ENCODE measurements at places on chromosomes 2 and 18. TPM values are rescaled to one million over a fixed set of nuclear protein-coding genes. Genes with fewer than 3 reads are reported as not detected.

GRCh38 chr2:15941481-15941850, 1.1 kb downstream of the MYCN start:
- peak overlapping the region; percentile 99 for H3K4me3 ChIP-seq
- H3K4me1 ChIP-seq = peaks cover 22% of the 10 kb centered on the region
- H3K27me3 ChIP-seq = no peaks in the 10 kb centered on the region
- H3K27ac ChIP-seq = no peak overlapping the region
- H3K36me3 ChIP-seq = peaks cover 41% of the 10 kb centered on the region

DNA sequence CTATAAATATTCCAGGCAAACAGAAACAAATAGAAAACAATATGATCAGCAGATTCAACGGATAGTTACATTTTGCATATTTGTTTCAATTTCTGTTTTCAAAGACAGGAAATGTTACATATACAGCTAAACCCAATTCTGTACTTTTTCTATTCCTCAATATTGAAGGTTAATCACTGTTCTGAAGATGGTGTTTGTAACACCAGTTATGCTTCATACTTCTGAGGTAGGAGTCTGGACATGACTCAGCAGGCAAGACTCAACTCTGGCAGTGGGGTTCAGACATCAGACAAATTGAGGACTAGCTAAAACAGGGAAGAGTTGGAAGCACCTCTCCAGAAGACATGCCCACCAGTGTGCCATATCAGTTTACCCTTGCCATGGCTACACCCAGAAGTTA, 16.6 kb downstream of the SERPINB13 start:
- no peak overlapping the region for H3K27ac ChIP-seq
- no peak for DNase-seq
- H3K27me3 ChIP-seq = no peaks in the 10 kb centered on the region
- H3K36me3 ChIP-seq = peaks cover 5% of the 10 kb centered on the region
- peaks cover 37% of the 10 kb centered on the region for H3K4me1 ChIP-seq
- H3K4me3 ChIP-seq = no peak overlapping the region

DNA sequence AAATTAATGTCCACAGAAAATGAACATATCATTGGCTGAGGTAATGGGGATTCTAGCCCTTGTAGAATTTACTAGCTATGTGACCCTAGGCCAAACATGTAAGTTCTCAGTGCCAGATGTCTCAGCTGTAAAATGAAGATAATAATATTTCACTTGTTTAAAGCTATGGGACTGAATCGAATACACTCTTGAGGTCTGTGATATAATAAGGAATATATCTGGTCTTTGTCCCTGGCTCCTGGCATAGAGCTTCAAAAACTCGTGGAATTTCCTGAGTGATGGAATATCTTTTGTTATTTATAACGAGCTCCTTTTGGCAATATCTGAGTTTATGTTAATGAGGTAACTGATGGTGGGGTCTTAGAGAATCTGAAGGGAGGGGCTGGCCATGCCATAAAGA, 201.4 kb upstream of the CYP26B1 start:
- no peaks in the 10 kb centered on the region for H3K27me3 ChIP-seq
- no peaks in the 10 kb centered on the region for H3K36me3 ChIP-seq
- DNase-seq = no peak
- no peak overlapping the region for H3K27ac ChIP-seq
- no peaks in the 10 kb centered on the region for H3K4me1 ChIP-seq
- H3K4me3 ChIP-seq = no peak overlapping the region

GRCh38 chr2:122843503-122843902, 1088.1 kb downstream of the TSN start:
- DNase-seq = no peak
- no peaks in the 10 kb centered on the region for H3K4me1 ChIP-seq
- H3K27me3 ChIP-seq = no peaks in the 10 kb centered on the region

DNA sequence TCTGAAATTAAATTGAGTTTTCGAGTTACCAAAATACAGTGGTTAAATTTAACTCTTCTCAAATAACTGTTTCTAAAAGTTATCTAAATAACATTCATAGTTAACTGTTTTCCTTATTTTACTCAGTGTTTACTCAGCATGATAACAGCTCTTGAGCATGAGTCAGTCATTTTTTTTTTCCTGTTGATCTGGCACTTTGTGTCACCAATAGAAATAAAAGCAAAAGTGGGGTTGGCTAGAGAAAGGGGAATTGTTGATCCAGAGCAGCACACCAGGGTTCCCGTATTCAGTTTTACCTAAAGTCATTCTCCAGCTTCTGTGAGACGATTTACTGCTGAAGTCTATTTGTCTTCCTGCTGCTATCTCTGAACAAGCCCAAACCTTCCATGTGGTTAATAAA, 851.6 kb downstream of the DCC start:
- H3K36me3 ChIP-seq = no peaks in the 10 kb centered on the region
- no peak overlapping the region for H3K4me3 ChIP-seq
- no peaks in the 10 kb centered on the region for H3K27me3 ChIP-seq
- DNase-seq = no peak
- no peak overlapping the region for H3K27ac ChIP-seq

- no peaks in the 10 kb centered on the region for H3K27me3 ChIP-seq
- no peak for DNase-seq
Measured at GRCh38 chr2:146438246-146438645, 1406.6 kb upstream of the ACVR2A start.

DNA sequence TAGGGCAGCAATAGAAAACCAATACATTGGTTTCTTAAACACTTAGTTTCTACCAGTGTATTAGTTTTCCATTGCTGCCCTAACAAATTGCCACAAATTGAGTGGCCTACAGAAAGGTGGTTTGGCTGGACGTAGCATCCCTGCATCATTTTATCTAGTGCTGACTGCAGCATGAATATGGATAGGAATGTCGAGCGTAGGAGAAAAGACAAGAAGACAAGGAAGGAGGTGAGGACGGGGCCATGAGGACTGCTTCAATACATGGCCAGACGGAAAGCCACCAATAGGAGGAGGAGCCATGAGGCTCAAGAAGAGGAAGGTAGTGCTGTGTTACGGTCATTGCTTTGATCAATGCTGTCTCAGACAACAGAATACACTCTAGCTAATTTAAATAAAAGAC, 154.5 kb upstream of the NDUFV2 start:
- peak overlapping the region; percentile 9 for H3K4me3 ChIP-seq
- H3K4me1 ChIP-seq = peaks cover 74% of the 10 kb centered on the region
- H3K27ac ChIP-seq = no peak overlapping the region
- H3K36me3 ChIP-seq = peaks cover 5% of the 10 kb centered on the region

- peaks cover 50% of the 10 kb centered on the region for H3K27me3 ChIP-seq
- DNase-seq = no peak
- peaks cover 5% of the 10 kb centered on the region for H3K36me3 ChIP-seq
- peaks cover 18% of the 10 kb centered on the region for H3K4me1 ChIP-seq
Measured at GRCh38 chr2:104856086-104856972, 2.4 kb downstream of the POU3F3 start.

- H3K4me1 ChIP-seq = no peaks in the 10 kb centered on the region
- DNase-seq = peak; percentile 72
- H3K36me3 ChIP-seq = no peaks in the 10 kb centered on the region
- no peak overlapping the region for H3K27ac ChIP-seq
- H3K4me3 ChIP-seq = no peak overlapping the region
Measured at GRCh38 chr2:224357098-224357901, 44.6 kb downstream of the FAM124B start.

DNA sequence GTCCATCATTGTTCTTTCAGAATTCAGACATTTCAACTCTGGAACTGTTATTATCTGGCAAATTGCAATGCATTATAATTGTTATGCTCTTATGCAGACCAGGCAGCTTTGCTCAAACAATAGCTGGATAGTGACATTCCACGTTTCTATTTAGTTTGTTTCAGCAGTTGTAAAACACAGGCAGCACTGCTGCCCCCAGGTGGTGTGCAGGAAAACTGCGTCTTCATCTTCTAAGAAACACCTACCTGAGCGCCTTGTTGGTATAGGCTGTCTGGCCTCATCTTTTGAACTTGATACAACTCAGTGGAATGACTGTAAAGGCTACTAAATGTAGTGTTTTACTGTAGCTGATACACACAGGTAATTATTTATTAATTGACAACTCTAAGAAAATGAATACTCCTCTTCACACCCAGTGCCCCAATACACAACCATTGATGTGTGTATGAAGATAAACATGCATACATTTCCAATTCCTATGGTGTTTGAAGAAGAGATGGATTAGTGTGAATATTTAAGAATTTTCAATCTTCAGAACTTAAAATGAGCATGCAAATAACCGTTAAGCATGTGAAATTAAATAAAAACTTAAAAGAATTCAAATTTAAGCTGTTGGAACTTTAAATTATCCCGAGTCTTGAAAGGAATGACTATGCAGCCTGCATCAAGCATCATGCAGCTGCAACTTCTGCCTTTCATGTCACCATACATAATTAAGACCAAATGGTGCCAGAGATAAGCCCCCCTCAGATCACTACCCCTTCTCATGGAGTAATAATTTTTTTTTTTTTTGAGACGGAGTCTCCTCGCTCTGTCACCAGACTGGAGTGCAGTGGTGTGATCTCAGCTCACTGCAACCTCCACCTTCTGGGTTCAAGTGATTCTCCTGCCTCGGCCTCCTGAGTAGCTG, 85.6 kb downstream of the CD8B2 start:
- H3K27ac ChIP-seq = no peak overlapping the region
- H3K36me3 ChIP-seq = peaks cover 4% of the 10 kb centered on the region
- no peak overlapping the region for H3K4me3 ChIP-seq
- H3K4me1 ChIP-seq = peaks cover 8% of the 10 kb centered on the region
- DNase-seq = peak; percentile 20
- H3K27me3 ChIP-seq = peaks cover 48% of the 10 kb centered on the region

DNA sequence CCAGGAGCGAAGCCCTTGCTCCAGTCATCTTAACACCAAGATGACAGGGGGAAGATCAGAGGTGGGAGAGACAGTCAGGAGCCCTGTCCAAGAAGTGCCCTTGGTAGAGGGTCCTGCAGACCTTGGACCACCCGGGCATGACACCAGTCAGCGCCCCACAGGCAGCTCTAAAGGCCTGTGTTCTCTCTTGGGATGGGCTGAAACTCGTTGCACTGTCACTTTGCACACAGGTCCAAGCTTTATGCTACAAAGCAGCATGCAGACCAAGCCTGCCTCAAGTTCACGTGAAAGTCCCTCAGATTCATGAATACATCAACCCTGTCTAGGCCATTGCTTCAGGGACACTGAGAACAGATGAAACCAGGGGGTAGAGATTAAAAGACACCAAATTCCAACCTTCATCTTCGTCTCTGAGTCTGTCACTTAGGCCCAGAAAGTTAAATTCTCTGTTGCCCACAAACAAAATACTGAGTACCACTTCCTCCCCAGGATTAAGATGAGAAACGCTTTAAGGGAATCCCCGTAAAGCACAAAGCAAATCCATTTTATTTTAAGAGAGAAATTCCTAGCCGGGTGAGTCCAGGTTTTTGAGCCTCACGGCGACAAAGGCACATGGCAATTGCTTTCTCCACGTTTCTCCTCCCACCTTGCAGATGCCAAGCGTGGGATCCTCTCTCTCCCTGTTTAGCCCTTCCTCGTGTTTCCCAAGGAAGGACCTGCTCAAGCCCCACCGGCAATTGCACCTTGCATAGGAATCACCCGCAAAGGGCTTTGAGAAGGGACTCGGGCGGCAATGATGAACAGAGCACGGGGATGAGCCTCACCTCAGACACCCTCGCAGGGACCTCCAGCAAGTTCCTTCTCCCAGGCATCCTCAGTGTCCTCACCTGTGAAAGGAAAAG, 75.0 kb upstream of the ID2 start:
- no peak overlapping the region for H3K4me3 ChIP-seq
- peaks cover 42% of the 10 kb centered on the region for H3K4me1 ChIP-seq
- H3K27me3 ChIP-seq = no peaks in the 10 kb centered on the region
- no peak for DNase-seq

DNA sequence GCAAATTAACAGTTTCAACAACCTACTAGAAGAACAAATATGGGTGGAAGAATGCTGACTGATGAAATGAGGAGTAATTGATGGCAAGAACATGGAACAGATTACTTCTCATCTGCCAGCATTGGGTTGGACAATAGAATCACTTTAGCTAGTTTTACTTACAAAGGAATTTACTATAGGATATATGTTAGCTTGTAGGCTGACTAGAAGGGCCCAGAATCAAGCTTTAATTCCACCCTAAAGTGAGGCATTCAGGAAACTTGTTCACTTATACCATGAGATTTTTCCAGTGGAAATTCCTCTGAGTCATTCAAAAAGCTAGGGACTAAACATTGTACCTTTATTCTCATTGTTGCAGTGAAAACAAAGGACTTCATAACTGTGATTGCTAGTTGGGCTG, 5.0 kb upstream of the ZSWIM2 start:
- DNase-seq = no peak
- H3K27me3 ChIP-seq = no peaks in the 10 kb centered on the region
- H3K36me3 ChIP-seq = no peaks in the 10 kb centered on the region
- no peaks in the 10 kb centered on the region for H3K4me1 ChIP-seq
- H3K27ac ChIP-seq = no peak overlapping the region
- H3K4me3 ChIP-seq = no peak overlapping the region

DNA sequence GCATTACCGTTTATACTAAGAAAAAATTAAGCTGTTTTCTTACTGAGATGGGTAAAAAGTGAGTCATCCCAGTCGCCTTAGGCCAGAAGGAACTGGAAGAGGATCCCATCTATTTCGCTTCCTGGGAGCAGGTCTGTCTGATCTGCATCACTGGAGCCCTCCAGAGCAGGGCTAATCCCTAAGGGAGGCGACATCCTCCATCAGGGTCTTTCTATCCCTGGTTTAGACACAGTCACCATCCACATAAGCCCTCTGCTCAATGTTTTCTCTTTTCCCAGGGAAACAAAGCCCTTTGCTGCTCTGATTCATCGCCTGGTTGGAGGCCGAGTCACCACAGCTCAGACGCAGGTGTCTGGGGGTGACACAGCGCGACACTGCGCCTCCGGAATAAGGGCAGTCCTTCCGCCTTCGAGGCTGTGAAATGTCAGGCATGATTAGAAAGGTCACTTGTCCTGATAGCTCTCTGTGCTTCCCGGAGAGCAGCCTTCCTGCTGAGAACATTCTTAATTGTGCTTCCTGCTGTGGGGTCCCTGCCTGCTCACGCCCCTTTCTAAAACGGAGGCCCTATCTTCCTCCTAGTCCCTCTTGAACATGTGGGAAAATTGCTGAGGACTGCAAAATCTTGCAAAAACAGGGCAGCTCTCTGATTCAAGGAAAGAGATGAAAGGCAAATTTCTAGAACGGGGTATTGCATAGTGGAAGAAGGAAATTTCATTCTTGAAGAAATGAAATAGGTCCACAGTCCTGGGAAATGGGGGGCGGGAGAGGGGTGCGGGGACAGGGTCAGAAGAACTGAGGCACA, 56.3 kb downstream of the MARCHF4 start:
- peak; percentile 70 for DNase-seq
- H3K4me3 ChIP-seq = peak overlapping the region; percentile 36
- H3K27ac ChIP-seq = peak overlapping the region; percentile 60
- peaks cover 14% of the 10 kb centered on the region for H3K27me3 ChIP-seq
- no peaks in the 10 kb centered on the region for H3K36me3 ChIP-seq

- H3K27ac ChIP-seq = peak overlapping the region; percentile 38
- H3K36me3 ChIP-seq = peaks cover 22% of the 10 kb centered on the region
- H3K27me3 ChIP-seq = no peaks in the 10 kb centered on the region
- H3K4me1 ChIP-seq = no peaks in the 10 kb centered on the region
- DNase-seq = peak; percentile 33
- peak overlapping the region; percentile 68 for H3K4me3 ChIP-seq
Measured at GRCh38 chr2:118309946-118310680, 221.8 kb downstream of the INSIG2 start.

The CD207 gene
- total RNA-seq = not detected

The SERPINB10 gene
- total RNA-seq = not detected

The SLC20A1 gene
- 71.7 TPM for total RNA-seq

The NXPH2 gene
- total RNA-seq = 1.3 TPM

The LYG2 gene
- total RNA-seq = not detected

The SERPINB3 gene
- 0.68 TPM for total RNA-seq

The B3GNT2 gene
- total RNA-seq = 23.8 TPM

The KLHL41 gene
- total RNA-seq = 0.21 TPM

The RESP18 gene
- total RNA-seq = not detected

The NFATC1 gene
- 2.8 TPM for total RNA-seq
